ENCODE measurements at places on chromosomes 6 and 20. TPM values are rescaled to one million over a fixed set of nuclear protein-coding genes. Genes with fewer than 3 reads are reported as not detected.

Gene DPPA5
- total RNA-seq, result not detected

Gene CRISP3
- total RNA-seq, result not detected

Gene KIAA1755
- total RNA-seq, result 1.7 TPM

Gene TENT5A
- 26.9 TPM for total RNA-seq

Gene EMILIN3
- under 0.01 TPM for total RNA-seq

Gene OPRM1
- not detected for total RNA-seq

Measured in melanocyte of skin (primary cell).